ENCODE measurements at places on chromosomes 11 and 22. TPM values are rescaled to one million over a fixed set of nuclear protein-coding genes. Genes with fewer than 3 reads are reported as not detected.

The CARD16 gene
- total RNA-seq: not detected

The FOXRED1 gene
- 38.7 TPM for total RNA-seq

The ANO1 gene
- total RNA-seq: 0.86 TPM

The BRSK2 gene
- total RNA-seq: 3.0 TPM

The DGCR6 gene
- total RNA-seq: 22.3 TPM

The TSSK2 gene
- not detected for total RNA-seq

The MOGAT2 gene
- total RNA-seq: 0.21 TPM

The HEPHL1 gene
- total RNA-seq: not detected

The FGF19 gene
- total RNA-seq: not detected

The CCDC86 gene
- 16.5 TPM for total RNA-seq

DNA sequence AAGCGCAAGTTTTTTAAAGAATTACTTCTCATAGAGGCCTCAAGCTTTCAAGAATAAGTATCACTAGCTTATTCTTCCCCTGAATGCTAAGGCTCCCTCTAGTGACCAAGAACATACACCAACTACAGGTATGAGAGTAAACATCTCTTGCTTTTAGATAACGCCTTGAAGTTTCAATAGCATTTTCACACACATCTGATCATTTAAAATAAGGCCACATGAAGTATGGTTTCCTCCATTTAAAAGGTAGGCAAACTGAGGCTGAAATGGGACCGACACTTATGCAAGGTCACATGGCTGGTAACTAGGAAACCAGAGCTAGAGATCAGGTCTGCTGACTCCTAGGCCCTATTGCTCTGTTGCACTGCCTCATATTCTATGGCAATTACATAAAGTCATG, 66.5 kb downstream of the CCDC34 start:
- H3K4me3 ChIP-seq: no peak overlapping the region
- no peaks in the 10 kb centered on the region for H3K27me3 ChIP-seq
- no peaks in the 10 kb centered on the region for H3K4me1 ChIP-seq
- no peaks in the 10 kb centered on the region for H3K36me3 ChIP-seq
- peak; percentile 64 for DNase-seq

GRCh38 chr11:36657610-36658267, 59.7 kb upstream of the RAG2 start:
- DNase-seq: no peak
- H3K4me1 ChIP-seq: no peaks in the 10 kb centered on the region
- H3K4me3 ChIP-seq: no peak overlapping the region
- H3K36me3 ChIP-seq: no peaks in the 10 kb centered on the region
- H3K27me3 ChIP-seq: no peaks in the 10 kb centered on the region

DNA sequence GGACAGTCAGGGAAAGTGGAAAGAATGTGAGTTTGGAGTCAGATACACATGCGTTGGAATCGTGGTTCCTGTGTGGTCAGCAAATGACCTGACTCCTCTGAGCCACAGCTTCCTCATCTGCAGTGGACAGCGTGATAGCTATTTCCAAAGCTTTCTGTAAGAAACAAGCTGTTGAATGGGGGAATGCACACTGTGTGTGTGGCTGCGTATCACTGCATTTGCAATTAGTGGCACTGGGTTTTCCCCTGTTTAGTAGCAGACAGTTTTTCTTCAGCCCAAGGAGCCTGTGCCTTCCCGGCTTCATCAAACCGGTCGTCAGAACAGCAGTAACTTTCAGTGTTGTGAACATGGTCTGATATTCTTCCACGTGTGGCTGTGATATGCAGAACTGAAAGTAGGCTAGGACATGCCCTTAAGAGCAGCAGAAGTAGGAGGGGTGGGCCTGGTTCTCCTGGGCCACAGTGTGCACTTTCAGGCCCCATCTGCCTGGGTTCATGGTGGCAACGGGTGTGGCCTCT, 121.5 kb downstream of the RRAS2 start:
- H3K27me3 ChIP-seq: peaks cover 2% of the 10 kb centered on the region
- H3K4me1 ChIP-seq: no peaks in the 10 kb centered on the region
- H3K4me3 ChIP-seq: no peak overlapping the region
- H3K27ac ChIP-seq: no peak overlapping the region
- H3K36me3 ChIP-seq: no peaks in the 10 kb centered on the region

- H3K4me1 ChIP-seq: no peaks in the 10 kb centered on the region
- H3K27ac ChIP-seq: no peak overlapping the region
- H3K36me3 ChIP-seq: no peaks in the 10 kb centered on the region
- no peak for DNase-seq
- no peaks in the 10 kb centered on the region for H3K27me3 ChIP-seq
Measured at GRCh38 chr11:86115542-86116385, 46.9 kb upstream of the PICALM start.

DNA sequence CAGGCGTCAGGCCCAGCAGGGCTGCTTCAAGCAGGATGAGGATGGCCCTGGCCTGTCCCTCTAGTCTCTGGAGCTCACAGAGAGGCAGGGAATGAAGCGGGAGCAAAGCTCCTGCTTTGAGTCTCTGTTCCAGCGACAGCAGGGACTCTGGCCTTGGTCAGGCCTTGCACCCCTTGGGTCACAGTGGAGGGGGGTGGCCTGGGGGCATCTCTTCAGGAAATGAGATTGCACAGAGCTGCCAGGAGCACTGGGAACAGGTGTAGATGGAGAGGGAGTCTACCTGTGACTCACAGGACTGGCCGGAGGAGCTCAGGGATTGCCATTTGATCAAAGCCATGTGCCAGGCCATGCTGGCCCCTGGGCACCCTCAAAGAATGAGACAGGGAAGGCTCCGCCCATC, 1.6 kb downstream of the ANO1 start:
- no peak overlapping the region for H3K4me3 ChIP-seq
- H3K27ac ChIP-seq: no peak overlapping the region
- no peaks in the 10 kb centered on the region for H3K36me3 ChIP-seq
- H3K4me1 ChIP-seq: no peaks in the 10 kb centered on the region
- no peak for DNase-seq

GRCh38 chr11:120932305-120932915, 91.5 kb upstream of the TBCEL start:
- H3K36me3 ChIP-seq: no peaks in the 10 kb centered on the region
- H3K4me3 ChIP-seq: no peak overlapping the region
- DNase-seq: no peak
- H3K4me1 ChIP-seq: peaks cover 7% of the 10 kb centered on the region
- H3K27ac ChIP-seq: no peak overlapping the region

GRCh38 chr11:118514103-118514502, 13.2 kb upstream of the TTC36 start:
- H3K4me1 ChIP-seq: no peaks in the 10 kb centered on the region
- no peak for DNase-seq
- no peak overlapping the region for H3K4me3 ChIP-seq
- H3K27me3 ChIP-seq: no peaks in the 10 kb centered on the region

DNA sequence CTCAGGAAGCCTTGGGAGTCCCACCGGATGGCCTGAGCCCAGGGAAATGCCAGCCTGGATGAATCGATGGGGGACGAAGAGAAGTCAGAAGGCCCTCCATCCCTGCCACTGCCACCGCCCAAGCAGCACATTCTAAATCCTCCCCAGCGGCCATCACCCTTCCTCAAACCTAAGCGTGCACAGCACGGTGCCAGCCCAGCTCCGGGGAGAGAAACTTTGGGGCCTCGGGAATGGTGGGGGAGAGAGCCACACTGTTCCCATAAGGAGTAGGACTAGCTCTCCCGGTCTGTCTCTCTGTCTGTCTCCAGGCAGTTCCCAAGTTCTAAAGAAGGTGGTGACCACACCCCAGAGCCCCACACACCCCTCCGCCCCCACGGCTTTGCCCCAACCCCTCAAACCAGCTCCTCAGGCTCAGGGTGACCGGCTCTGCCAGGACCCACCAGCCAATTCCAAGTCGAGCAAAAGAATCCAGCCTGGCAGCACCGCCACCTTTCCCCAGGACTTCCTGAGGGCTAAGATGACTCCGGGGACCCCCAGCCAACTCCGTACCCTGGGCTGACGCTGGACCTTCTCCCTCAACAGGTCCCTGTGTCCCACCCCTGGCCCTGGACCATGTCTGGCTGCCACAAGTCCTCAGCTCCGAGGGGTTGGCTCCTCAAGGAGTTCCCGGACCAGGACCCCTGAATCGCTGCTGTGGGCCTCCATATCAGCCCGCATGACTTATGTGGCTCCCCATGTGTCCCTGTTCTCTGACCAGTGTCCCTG, 2.7 kb downstream of the AHNAK start:
- no peak for DNase-seq
- peaks cover 35% of the 10 kb centered on the region for H3K4me1 ChIP-seq
- no peaks in the 10 kb centered on the region for H3K36me3 ChIP-seq
- H3K27me3 ChIP-seq: peaks cover 14% of the 10 kb centered on the region
- no peak overlapping the region for H3K4me3 ChIP-seq

GRCh38 chr11:44488165-44488965, 77.1 kb upstream of the CD82 start:
- no peak for DNase-seq
- no peak overlapping the region for H3K27ac ChIP-seq
- no peaks in the 10 kb centered on the region for H3K4me1 ChIP-seq
- no peaks in the 10 kb centered on the region for H3K27me3 ChIP-seq

GRCh38 chr11:94424011-94424410, 22.8 kb upstream of the GPR83 start:
- H3K4me3 ChIP-seq: no peak overlapping the region
- no peaks in the 10 kb centered on the region for H3K4me1 ChIP-seq
- H3K27ac ChIP-seq: no peak overlapping the region
- no peak for DNase-seq
- H3K36me3 ChIP-seq: peaks cover 10% of the 10 kb centered on the region

- no peak overlapping the region for H3K4me3 ChIP-seq
- H3K27ac ChIP-seq: no peak overlapping the region
- peak; percentile 38 for DNase-seq
Measured at GRCh38 chr11:133895061-133895479, 49.8 kb upstream of the SPATA19 start.

DNA sequence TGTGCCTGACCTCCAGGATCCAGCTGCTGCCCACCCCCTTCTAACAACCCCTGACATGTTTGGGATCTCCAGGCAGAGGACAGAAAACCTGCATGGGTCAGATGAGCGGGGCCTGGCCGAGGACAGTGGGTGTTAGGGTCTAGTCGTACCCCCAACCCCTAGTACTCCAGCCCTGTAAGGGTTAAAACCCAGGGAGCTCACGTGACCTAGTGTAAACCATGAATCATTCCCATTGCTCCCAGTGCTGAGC, 89.1 kb upstream of the CRYBB3 start:
- peaks cover 9% of the 10 kb centered on the region for H3K4me1 ChIP-seq
- no peaks in the 10 kb centered on the region for H3K36me3 ChIP-seq
- H3K4me3 ChIP-seq: peak overlapping the region; percentile 23
- no peaks in the 10 kb centered on the region for H3K27me3 ChIP-seq

- no peak overlapping the region for H3K4me3 ChIP-seq
- H3K36me3 ChIP-seq: no peaks in the 10 kb centered on the region
- no peak for DNase-seq
- H3K27ac ChIP-seq: no peak overlapping the region
Measured at GRCh38 chr11:40425168-40425567, 1034.3 kb downstream of the LRRC4C start.

DNA sequence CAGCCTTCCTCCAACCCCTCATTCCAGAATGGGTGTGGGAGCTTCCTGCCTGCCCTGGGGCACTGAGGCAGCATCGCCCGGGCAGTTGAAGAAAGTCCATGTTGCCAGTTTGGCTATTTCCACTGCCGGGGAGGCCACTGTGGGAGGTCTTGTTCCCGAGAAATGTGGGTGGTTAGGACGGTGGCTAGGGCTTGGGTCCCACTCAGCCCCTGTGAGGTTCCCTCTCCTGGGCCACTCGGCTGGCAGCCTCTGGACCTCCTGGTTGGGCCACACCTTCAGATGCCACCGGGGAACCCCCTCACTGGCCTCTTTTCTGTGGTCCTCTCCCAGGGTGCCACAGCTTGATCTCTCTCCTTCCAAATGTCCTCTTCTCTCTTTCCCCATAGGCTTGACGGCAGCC, 5.1 kb upstream of the PPP6R3 start:
- H3K4me1 ChIP-seq: no peaks in the 10 kb centered on the region
- no peak for DNase-seq
- H3K4me3 ChIP-seq: no peak overlapping the region
- no peaks in the 10 kb centered on the region for H3K27me3 ChIP-seq
- H3K36me3 ChIP-seq: no peaks in the 10 kb centered on the region
- H3K27ac ChIP-seq: no peak overlapping the region

DNA sequence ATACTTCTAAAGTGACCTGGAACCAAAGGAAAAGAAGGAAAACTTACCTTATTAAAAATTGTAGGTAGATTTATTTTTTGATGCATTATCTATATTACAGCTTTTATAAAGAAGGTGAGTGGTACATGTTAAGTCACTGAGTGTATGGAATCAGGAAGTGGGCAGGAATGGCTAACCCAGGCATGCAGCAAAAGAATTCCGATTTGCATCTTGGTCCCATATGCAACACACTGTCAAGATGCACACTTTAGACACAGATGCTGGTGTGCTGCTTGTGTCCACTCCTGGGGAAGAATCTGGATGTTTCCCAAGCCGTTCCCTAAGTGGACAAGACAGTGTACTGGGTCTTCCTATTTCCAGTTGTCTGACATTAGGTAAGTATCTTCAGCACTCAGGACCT, 99.9 kb upstream of the SORL1-AS1 start:
- no peaks in the 10 kb centered on the region for H3K4me1 ChIP-seq
- no peak overlapping the region for H3K27ac ChIP-seq
- DNase-seq: no peak
- no peaks in the 10 kb centered on the region for H3K36me3 ChIP-seq
- no peaks in the 10 kb centered on the region for H3K27me3 ChIP-seq

DNA sequence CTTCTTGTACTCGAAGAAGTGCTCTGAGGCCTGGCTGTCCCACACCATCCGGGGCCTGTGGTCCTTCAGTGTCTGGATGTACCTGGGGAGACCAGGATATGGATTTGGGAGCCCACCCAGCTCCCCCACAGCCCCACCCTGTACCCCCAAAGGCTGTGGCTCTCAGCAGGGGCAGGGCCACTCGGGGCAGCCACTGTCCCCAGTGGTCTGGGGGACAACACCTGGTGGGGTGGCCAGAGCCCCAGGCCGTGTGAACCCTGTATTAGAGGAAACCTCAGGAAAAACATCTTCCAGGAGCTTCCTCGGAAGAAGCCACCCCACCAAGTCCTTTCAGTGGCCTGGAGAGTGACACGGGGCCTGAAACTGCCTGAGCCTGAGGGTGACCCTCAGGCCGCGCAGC, 27.8 kb downstream of the TSPAN4 start:
- H3K27me3 ChIP-seq: no peaks in the 10 kb centered on the region
- no peak overlapping the region for H3K4me3 ChIP-seq
- DNase-seq: no peak
- peaks cover 3% of the 10 kb centered on the region for H3K36me3 ChIP-seq

DNA sequence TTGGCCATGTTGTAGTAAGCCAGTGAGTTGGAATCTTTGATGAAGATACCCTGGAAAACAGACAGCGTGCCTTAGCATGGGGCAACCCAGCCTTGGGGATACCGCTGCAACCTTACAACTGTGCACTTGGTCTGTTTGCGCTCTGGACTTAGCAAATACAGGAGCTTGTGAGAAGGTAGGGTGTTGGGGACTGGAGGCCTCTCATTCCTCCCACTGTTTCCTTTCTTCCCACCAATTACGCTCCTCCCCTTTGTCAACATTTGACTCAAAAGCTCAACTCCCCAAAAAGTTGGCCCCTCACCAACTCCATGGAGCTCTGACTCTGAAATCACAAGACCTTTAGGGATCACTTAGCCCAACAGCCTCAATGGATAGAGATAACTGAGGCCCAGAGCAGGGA, 7.9 kb upstream of the TBC1D10A start:
- no peak overlapping the region for H3K4me3 ChIP-seq
- no peak overlapping the region for H3K27ac ChIP-seq
- no peaks in the 10 kb centered on the region for H3K4me1 ChIP-seq
- peaks cover 61% of the 10 kb centered on the region for H3K36me3 ChIP-seq
- no peaks in the 10 kb centered on the region for H3K27me3 ChIP-seq

GRCh38 chr11:123407130-123407995, 22.7 kb upstream of the GRAMD1B start:
- peak overlapping the region; percentile 10 for H3K4me3 ChIP-seq
- no peaks in the 10 kb centered on the region for H3K27me3 ChIP-seq
- DNase-seq: peak; percentile 83
- peaks cover 45% of the 10 kb centered on the region for H3K4me1 ChIP-seq
